Gastrocnemius medialis (tissue), 4 donors: ENCODE measurements at places on chromosomes 11 and 22. TPM values are rescaled to one million over a fixed set of nuclear protein-coding genes. Genes with fewer than 3 reads are reported as not detected.

Gene A4GALT
- total RNA-seq, result 11.4 TPM

Gene FOLH1
- not detected for total RNA-seq

Gene DKK3
- 7.6 TPM for total RNA-seq

Gene TMPRSS5
- not detected for total RNA-seq

Gene MS4A18
- not detected for total RNA-seq

Gene RGL4
- not detected for total RNA-seq

Gene NRXN2
- 2.8 TPM for total RNA-seq

Gene DCDC1
- not detected for total RNA-seq

Gene CARD10
- total RNA-seq, result 2.6 TPM

Gene PRR33
- 0.16 TPM for total RNA-seq

Gene TEX12
- total RNA-seq, result 0.68 TPM

Gene BAIAP2L2
- 0.16 TPM for total RNA-seq

Gene SHANK2
- total RNA-seq, result 0.40 TPM

- no peaks in the 10 kb centered on the region for H3K27me3 ChIP-seq
- no peak overlapping the region for H3K27ac ChIP-seq
- H3K4me3 ChIP-seq, result no peak overlapping the region
- no peaks in the 10 kb centered on the region for H3K36me3 ChIP-seq
- H3K4me1 ChIP-seq, result no peaks in the 10 kb centered on the region
- DNase-seq, result no peak
Measured at GRCh38 chr11:73856031-73856567, 20.5 kb downstream of the COA4 start.

- H3K36me3 ChIP-seq, result no peaks in the 10 kb centered on the region
- peaks cover 42% of the 10 kb centered on the region for H3K27me3 ChIP-seq
- peak; percentile 5 for DNase-seq
- H3K27ac ChIP-seq, result no peak overlapping the region
- H3K4me1 ChIP-seq, result no peaks in the 10 kb centered on the region
- no peak overlapping the region for H3K4me3 ChIP-seq
Measured at GRCh38 chr22:50082961-50083461, 2.2 kb downstream of the MLC1 start.

DNA sequence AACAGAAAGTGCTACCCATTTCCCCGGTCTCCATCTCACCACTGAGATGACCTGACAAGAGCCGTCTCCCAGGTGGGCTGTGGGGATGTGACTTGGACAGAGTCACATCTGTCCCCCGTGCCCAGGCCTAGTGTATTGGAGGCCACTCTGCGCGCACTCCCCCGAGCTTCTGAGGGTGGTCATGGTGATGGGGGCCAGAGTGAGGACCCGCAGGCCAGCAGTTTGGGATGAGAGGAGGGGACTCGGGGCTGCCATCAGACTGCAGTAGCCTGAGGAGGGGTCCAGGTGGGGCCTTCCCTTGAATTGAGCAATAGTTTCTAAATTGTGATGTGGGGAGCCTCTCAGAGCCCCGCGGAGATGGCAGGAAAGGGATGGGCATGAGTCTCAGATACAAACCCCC lies 852.6 kb downstream of the TBC1D22A start:
- no peak for DNase-seq
- H3K4me1 ChIP-seq, result no peaks in the 10 kb centered on the region
- H3K27me3 ChIP-seq, result peaks cover 3% of the 10 kb centered on the region

- no peak overlapping the region for H3K4me3 ChIP-seq
- no peak overlapping the region for H3K27ac ChIP-seq
- no peaks in the 10 kb centered on the region for H3K27me3 ChIP-seq
- no peak for DNase-seq
- H3K4me1 ChIP-seq, result no peaks in the 10 kb centered on the region
- H3K36me3 ChIP-seq, result no peaks in the 10 kb centered on the region
Measured at GRCh38 chr11:128796270-128796669, 70.8 kb downstream of the KCNJ1 start.

GRCh38 chr11:69355959-69356702 lies 62.2 kb downstream of the MYEOV start:
- H3K27ac ChIP-seq, result no peak overlapping the region
- no peaks in the 10 kb centered on the region for H3K36me3 ChIP-seq
- H3K27me3 ChIP-seq, result peaks cover 3% of the 10 kb centered on the region
- no peak overlapping the region for H3K4me3 ChIP-seq
- DNase-seq, result no peak
- no peaks in the 10 kb centered on the region for H3K4me1 ChIP-seq

DNA sequence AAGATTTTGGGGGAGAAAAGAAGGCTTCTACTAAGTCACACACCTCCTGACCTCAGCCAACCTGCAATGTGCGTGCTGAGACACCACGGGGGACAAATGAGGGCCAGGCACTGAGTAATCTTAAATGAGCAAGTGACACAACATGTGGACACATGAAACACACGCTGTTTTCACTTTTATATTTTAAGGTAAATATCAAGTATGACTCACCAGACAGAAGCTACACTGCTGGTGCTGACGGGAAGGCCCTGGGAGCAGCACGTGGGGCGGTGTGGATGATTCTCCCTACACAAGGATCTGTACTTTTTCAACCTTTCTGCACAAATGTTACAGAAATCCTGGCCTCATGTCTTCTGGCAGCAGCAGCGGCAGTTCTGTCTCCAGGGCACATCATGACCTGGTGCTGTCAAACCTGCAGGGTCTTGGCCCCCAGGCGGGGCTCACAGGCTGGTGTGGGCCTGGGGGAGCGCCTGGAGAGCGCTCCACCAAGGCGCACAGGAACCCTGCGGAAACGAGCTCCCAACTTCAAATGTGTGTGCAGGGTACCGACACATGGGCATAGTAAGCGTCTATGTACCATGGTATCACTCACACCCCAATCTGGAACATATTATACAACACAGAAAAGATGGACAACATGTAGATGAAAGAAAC lies 61.7 kb downstream of the DGCR2 start:
- peaks cover 3% of the 10 kb centered on the region for H3K36me3 ChIP-seq
- no peak overlapping the region for H3K4me3 ChIP-seq
- no peak overlapping the region for H3K27ac ChIP-seq
- no peak for DNase-seq
- no peaks in the 10 kb centered on the region for H3K27me3 ChIP-seq

DNA sequence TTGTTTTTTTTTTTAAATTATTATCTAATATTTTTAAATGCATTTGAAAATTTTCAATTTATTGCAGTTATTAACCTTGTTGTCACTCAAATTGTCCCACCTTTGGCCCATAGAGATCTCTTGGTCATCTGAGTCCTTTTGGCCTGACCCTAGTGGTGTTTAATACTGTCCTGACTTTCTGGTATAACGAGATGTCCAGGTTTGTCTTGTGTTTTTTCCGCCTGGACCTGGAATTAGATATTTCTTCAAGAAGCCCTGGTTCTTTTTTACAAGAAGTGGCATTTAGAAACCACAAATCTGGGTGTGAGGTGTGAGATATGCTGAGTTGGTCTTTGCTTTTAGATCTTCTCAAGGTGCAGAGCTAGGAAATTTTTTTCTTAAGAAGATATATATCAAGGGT lies 38.1 kb downstream of the LRRC32 start:
- no peak for DNase-seq
- H3K27ac ChIP-seq, result peak overlapping the region; percentile 81
- no peak overlapping the region for H3K4me3 ChIP-seq
- no peaks in the 10 kb centered on the region for H3K27me3 ChIP-seq
- no peaks in the 10 kb centered on the region for H3K4me1 ChIP-seq

DNA sequence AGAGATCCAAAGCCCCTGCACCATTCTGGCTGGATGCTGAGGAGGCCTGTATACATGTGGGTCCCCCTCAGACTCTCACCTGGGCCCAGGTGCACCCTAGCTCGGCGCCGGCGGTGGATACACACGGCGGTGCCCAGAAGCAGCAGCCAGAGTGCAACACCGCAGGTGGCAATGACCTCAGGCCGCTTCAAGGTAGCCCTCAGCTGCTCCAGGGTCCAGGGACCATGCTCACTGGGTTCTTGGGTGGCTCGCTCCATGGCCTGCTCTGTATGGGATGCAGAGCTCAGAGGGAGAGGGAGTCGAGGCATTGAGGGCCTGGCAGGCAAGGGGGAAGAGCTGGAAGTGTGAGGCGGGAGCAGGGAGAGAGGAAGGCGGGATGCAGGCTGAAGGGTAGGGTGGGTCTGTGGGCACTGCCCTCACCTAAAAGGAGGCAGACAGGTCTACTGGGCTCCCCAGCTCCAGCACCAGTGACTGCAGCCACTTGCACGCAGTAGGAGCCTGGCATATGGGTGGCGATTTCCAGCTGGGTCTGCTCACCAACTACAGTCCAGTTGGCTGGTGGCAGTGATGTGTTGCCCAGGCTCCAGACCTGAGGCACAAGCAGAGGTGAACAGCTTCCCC lies 3.8 kb downstream of the ROBO4 start:
- no peak for DNase-seq
- no peaks in the 10 kb centered on the region for H3K27me3 ChIP-seq
- no peak overlapping the region for H3K4me3 ChIP-seq

DNA sequence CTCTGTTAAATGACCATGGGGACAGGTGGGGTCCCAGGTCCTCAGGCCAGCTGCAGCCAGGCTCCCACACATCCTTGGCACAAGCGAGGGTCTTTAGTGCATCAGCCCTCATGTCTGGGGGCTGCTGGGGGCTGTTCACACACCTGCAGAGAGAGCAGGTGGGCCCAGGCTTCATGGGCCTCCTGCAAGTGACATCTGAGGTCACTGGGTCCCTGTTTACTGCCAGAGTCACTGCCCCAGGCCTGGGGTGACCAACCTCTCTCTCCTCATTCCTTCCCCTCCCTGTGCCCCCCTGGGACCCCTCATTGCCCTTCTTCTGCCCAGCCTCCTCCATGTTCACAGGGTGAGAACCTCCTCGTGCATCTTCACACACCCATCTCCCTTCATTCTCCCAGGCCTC lies 92.4 kb downstream of the RTL6 start:
- no peaks in the 10 kb centered on the region for H3K36me3 ChIP-seq
- no peak overlapping the region for H3K4me3 ChIP-seq
- H3K4me1 ChIP-seq, result no peaks in the 10 kb centered on the region

GRCh38 chr11:19444231-19444630 lies 203.5 kb upstream of the E2F8 start:
- H3K36me3 ChIP-seq, result no peaks in the 10 kb centered on the region
- no peaks in the 10 kb centered on the region for H3K4me1 ChIP-seq
- no peaks in the 10 kb centered on the region for H3K27me3 ChIP-seq

- no peaks in the 10 kb centered on the region for H3K36me3 ChIP-seq
- no peak for DNase-seq
- no peaks in the 10 kb centered on the region for H3K27me3 ChIP-seq
- H3K27ac ChIP-seq, result no peak overlapping the region
Measured at GRCh38 chr11:11349106-11349825, 3.8 kb downstream of the CSNK2A3 start.

GRCh38 chr11:118659953-118660680 lies 19.3 kb downstream of the TREH start:
- H3K4me1 ChIP-seq, result no peaks in the 10 kb centered on the region
- no peak for DNase-seq
- H3K4me3 ChIP-seq, result no peak overlapping the region
- H3K36me3 ChIP-seq, result peaks cover 4% of the 10 kb centered on the region
- no peaks in the 10 kb centered on the region for H3K27me3 ChIP-seq
- H3K27ac ChIP-seq, result no peak overlapping the region

DNA sequence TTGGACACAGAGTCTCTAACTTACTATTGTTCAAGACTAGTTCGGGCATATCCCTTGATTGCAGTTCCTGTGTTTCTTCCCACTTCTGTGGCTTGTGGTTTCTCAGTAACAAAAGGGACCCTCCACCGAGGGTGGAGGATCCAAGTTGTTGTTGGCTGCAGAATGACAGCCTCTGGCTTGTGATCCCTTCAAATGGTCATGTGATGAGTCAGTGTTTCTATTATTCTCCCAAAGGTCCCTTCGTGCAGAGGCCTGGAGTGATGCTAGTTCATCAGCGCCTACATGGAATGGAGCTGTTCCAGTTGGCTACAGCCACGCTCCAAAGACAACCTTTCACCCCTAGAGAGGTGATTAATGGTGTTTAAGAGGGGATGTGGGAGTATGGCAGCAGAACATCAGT lies 2.6 kb upstream of the VWCE start:
- H3K4me1 ChIP-seq, result peaks cover 16% of the 10 kb centered on the region
- H3K27ac ChIP-seq, result no peak overlapping the region
- DNase-seq, result peak; percentile 20
- no peaks in the 10 kb centered on the region for H3K36me3 ChIP-seq

- H3K4me3 ChIP-seq, result no peak overlapping the region
- H3K4me1 ChIP-seq, result peaks cover 5% of the 10 kb centered on the region
- no peaks in the 10 kb centered on the region for H3K36me3 ChIP-seq
- no peak for DNase-seq
- no peaks in the 10 kb centered on the region for H3K27me3 ChIP-seq
- H3K27ac ChIP-seq, result no peak overlapping the region
Measured at GRCh38 chr11:77051511-77051910, 15.3 kb upstream of the CAPN5 start.

- peak; percentile 20 for DNase-seq
- no peak overlapping the region for H3K27ac ChIP-seq
- H3K27me3 ChIP-seq, result no peaks in the 10 kb centered on the region
- no peak overlapping the region for H3K4me3 ChIP-seq
Measured at GRCh38 chr22:45424241-45424731, 10.8 kb downstream of the RIBC2 start.

- peak overlapping the region; percentile 88 for H3K27ac ChIP-seq
- DNase-seq, result no peak
- H3K27me3 ChIP-seq, result no peaks in the 10 kb centered on the region
- H3K4me3 ChIP-seq, result peak overlapping the region; percentile 13
Measured at GRCh38 chr11:64863391-64864060, 14.9 kb downstream of the EHD1 start.

- no peak for DNase-seq
- H3K4me1 ChIP-seq, result no peaks in the 10 kb centered on the region
- H3K36me3 ChIP-seq, result no peaks in the 10 kb centered on the region
- no peak overlapping the region for H3K27ac ChIP-seq
- H3K4me3 ChIP-seq, result no peak overlapping the region
Measured at GRCh38 chr22:20905415-20906386, 11.5 kb upstream of the CRKL start.

- H3K27ac ChIP-seq, result no peak overlapping the region
- DNase-seq, result no peak
- no peaks in the 10 kb centered on the region for H3K36me3 ChIP-seq
- peaks cover 15% of the 10 kb centered on the region for H3K4me1 ChIP-seq
Measured at GRCh38 chr11:130551388-130551787, 102.9 kb downstream of the ADAMTS15 start.

DNA sequence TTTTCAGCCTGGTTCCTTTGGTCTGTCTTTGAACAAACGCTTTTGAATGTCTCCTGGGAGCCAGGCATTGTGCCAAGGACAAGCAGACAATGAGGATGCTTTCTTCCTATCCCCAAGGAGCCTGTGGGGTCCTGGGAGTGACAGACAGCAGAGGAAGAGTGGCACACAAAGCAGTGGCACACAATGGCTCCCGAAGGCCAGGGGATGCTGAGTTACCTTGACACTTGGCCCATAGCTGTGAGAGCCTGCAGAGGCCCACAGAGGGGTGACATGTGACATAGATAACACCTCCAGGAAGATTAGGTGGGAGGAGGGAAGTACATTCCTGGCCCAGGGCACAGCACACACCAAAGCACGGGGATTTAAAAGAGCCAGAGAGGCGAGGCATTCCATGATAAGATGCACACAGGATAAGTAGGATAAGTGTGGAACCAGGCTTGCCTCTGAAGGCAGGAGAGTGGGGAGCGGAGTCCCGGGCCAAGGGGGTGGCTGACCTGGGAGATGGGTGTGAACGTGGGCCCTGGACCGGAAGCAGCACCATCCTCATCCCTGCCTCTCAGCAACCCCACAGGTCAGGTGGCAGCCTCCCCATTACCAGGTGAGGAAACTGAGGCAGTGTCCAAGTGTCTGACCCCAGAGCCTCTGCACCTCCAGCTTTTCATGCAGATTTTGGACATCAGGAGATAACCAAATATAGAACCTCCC lies 6.3 kb downstream of the UPB1 start:
- H3K4me3 ChIP-seq, result no peak overlapping the region
- no peaks in the 10 kb centered on the region for H3K27me3 ChIP-seq
- no peaks in the 10 kb centered on the region for H3K36me3 ChIP-seq

- no peak overlapping the region for H3K27ac ChIP-seq
- no peak overlapping the region for H3K4me3 ChIP-seq
- H3K36me3 ChIP-seq, result no peaks in the 10 kb centered on the region
- H3K27me3 ChIP-seq, result no peaks in the 10 kb centered on the region
- no peak for DNase-seq
- no peaks in the 10 kb centered on the region for H3K4me1 ChIP-seq
Measured at GRCh38 chr11:33920838-33921613, 29.1 kb upstream of the LMO2 start.
